CD4-positive, alpha-beta T cell treated with Interleukin-21 for 1 hour (primary cell): ENCODE measurements at places on chromosomes 6 and 20.

DNA sequence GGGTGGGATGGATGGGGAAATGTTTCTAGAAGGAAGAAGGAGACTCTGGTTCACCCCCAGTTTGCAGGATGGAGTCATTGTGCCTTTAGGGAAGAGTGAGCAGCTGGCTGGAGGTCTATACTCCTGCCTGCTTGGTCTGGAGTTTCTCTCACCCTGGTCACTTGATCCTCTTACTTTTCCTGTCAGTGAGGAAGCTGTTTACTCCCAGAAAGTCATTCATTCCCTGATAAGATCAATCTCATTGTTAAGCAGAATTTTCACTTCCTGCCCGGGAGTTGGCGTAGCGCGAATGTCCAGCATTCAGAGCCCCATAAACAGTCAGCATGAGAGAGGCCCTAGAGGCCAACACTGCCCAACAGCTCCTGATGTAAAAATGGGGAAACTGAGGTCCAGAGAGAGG, 70.4 kb upstream of the SIRPA start:
- no peak for DNase-seq

DNA sequence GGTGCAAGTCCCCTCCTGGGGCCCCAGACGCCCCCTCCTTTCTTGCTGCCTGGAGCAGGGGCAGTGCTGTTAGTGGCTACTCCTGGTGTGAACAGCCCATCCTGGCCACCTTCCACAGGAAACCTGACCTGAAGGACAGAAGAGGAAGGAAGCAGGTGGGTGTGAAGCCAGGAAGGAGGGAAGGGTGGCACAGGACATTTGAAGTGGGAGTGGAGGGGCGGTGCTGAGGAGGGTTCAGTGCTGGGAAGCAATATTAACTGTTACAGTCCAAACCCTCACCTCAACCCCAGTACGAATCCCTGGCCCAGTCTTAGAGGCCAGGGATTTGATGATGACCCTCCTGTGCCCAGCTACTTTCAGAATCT, 766 bp downstream of the PRICKLE4 start:
- DNase-seq, result no peak

DNA sequence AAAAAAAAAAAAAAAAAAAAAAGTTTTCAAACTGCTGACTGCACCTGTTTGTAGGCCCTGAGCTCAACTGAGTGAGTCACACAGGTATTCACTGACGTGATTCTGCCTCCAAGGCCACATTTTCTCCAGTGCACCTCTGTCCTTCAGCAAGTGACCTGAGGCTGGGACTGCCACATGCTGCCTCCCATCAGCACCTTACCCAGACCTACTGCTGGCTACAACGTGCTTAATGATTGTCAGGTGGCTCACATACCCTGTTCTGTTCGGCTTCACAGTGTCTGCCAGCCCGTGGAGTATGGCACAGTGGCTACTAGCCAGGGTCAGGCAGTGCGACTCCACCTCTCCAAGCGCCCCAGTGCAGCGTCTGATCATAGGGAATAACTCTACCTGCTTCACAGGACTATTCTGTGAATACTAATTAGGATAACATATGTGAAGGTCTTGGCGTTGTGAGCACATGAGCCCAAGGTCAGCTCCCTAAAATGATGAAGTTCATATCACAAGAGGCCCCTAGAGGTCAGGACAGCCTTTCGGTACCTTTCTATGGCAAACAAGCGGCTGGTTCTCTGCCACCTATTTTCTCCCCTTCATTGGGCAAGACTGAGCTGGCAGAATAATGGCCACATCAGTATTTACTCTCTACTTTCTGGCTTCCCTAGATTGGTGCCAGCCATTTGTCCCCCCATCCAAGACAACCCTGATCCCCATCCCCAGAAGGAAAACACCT, 28.1 kb downstream of the RIPOR3 start:
- no peak for DNase-seq

DNA sequence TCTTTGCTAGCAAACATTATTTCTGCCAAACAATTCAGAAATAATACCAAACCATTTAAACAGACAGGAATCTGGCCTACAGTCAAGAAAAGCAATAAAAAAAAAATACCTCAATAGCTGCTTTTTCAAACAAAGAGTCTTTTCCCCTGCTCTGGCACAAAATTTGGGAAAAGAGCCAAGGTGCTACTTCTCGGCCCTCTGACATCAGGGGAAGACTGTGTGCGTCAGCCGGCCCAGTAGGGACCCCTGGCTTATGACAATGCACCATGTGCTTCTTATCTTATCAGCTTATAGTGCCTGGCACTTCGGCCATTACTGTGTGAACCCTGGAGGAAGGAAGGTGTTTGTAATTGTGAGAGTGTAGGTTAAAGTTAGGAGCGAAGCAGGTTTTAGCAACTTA, 89.4 kb downstream of the PDE10A start:
- no peak for DNase-seq

DNA sequence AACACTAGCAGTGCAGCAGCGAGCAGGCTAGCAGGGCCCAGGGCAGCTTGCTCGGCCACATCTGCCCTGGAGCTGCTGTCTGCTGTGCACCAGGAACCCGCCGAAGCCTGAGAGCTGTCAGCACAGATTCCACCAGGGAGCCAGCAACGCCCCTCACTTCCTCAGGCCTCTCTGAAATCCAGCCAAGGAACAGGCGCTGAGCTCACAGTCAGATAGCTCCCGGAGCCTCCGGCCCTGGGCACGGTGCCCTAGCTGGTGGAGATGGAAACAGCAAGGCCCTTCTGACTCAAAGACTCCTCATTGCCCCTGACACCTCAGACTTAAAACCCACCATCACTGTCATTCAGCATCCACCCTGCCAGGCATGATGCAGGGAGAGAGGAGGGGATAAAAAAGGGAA, 839.4 kb downstream of the MAFB start:
- no peak for DNase-seq

- DNase-seq, result no peak
Measured at GRCh38 chr6:53879608-53880007, 84.8 kb downstream of the LRRC1 start.

GRCh38 chr6:156880913-156881312, 103.7 kb downstream of the ARID1B start:
- DNase-seq, result no peak

- DNase-seq, result no peak
Measured at GRCh38 chr6:149889326-149889725, 8.6 kb downstream of the RAET1E start.

GRCh38 chr6:28943223-28943556, 19.4 kb upstream of the TRIM27 start:
- DNase-seq, result no peak

DNA sequence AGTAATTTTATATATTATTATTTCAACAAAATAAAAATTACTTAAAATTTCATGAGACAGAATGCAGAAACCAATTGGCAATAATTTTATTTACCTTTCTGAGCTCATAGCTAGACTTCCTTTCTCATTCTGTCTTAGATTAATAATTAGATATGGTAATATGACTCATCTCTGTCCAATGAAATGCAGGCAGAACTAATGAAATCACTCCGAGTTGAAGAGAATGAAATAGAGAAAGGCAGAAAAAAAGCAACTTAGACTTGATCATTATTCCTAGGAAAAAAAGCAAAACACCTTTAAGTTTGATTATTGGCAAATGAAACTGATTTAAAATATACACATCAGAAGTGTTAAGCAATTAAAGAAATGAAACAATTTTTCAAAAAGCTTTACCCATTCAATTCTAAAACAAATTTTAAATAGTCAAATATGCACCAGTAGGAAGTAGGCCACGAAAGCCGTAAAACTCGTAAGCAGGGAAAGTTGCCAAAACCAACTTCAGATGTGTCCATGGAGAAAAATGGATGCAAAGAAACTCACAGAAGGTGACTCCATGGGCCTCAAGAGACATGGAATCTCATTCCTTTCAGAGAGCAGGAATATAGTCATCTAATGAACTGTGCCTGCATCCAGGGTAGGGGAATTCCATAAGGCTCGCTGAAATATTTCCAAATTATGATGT, 293.8 kb upstream of the RGS17 start:
- DNase-seq, result no peak

DNA sequence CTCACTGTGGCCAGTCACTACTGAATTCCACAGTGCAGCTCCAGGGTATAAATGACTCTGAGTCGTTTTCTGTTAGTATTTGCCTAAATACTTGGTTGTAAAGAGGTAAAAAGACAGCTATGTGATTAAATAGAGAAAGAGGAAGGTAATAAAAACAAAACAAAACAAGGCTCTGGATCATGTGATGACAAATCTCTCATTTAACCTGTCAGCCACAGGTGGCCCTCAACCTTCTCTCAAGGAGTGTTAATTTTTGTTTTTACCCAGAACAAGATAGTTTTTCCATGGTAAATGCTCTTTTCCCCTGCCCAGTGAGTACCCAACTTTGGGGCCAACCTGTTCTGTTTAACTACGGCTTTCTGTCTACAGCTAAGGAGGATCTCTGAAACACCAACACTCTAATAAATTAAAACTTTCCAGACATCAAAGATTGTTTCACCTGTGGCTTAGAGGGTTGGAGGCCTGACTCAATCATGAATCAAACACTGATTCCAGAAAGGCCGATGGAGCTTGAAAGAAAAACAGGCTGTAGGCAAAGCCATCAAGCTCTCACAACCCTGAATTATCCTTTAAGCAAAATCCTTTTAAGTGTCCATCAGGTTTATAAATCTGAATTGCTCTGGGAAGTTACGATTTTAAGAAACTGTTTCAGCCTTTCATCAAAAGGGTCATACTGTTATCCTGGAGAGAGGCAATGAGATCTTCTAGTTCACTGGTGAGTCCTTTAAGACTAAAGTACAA, 81.5 kb upstream of the BCLAF1 start:
- DNase-seq, result no peak

GRCh38 chr20:11447371-11448100, 470.2 kb upstream of the BTBD3 start:
- DNase-seq, result no peak

DNA sequence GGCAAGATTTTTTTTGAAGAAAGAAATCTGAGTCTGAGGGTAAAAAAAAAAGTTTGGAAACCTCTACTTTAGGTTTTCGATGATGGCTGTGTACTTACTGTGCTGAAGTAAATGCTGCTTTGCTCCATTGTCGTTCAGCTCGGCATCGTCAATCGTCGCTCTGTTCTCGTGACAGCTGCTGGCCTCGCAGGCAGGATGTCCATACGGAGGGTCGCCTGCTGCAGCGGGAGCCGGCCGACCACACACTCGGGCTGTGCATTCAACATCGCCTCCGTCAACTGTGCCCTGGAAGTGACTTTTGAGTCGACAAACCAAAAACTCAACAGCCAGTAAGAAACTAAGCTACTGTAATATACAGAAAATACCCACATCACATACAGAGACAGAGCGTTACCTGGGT, 53.1 kb upstream of the SMOC2 start:
- no peak for DNase-seq

- no peak for DNase-seq
Measured at GRCh38 chr6:73867411-73867810, 171.4 kb downstream of the CD109 start.

DNA sequence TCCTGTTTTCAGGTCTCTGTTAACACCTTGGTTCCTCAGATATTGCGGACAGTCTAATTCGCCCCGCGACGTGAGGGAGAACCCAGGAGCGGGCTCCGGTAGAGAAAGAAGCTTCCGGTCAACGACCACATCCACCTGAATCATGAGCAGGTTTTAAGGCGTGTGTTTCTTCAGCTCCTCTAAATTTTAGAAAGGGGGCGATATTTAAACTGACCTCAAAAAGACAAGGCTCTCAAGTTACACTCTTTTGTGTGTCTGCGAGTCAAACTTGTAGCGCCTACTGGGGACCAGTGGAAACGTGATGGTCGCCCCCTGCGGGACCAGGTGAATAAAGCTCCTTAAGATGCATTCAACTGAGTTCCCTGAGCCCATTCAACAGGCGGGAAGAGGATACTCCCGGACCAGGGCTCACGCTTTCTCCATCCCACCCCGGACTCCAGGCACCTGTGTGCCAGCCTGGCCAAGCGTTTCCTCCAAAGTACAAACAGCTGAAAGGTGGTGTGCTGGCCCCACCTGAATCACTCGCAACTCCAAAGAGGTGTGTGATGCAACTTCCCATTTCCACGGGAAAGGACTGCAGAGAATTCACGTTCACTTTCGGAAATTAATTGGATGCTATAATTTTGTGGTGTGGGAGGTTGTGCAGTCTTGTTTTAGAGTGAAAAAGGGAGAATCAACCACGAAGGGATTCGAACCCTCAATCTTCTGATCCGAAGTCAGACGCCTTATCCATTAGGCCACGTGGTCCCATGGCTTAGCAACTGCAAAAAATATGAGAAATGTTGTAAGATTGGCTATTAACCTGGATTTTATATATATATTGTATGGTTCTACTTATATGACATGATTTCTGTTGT, 17.0 kb downstream of the GPX5 start:
- DNase-seq, result peak; percentile 69

- DNase-seq, result no peak
Measured at GRCh38 chr20:24257171-24257570, 212.3 kb upstream of the SYNDIG1 start.

GRCh38 chr6:129863664-129864063, 2.5 kb upstream of the TMEM244 start:
- no peak for DNase-seq

DNA sequence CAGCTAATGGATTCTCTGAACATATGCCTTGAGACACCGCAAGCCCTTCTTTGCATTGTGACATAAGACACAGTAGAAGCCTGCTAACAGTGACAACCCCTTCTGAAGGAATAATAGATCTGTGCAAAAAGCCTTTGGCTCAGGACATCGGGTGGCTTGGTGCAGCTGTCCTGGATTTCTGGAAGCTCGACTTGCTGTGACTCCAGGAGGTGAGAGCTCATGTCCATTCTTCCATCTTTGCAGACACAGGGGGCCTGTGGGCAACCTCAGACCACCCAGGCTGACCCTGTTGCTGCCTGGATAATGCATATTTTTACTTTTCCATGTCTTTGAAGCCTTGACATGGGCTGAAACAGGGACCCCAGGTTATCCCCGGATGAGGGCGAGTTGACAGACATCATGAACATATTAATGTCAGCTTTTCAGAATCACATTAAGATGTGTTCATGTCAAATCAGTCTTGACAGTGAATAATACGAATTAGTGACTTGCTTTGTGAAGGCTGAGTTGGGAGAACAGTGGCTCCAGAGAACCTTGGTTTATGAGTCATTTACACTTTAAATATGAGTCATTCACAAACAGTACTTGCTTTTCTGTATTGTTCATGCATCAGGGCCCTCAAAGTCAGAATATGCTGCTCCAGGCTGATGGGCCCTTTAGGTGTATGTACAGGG, 66.8 kb upstream of the IYD start:
- no peak for DNase-seq

- no peak for DNase-seq
Measured at GRCh38 chr20:42915081-42915480, 274.6 kb downstream of the PTPRT start.

GRCh38 chr20:51470907-51471411, 71.6 kb downstream of the NFATC2 start:
- no peak for DNase-seq
